Effector memory CD4-positive, alpha-beta T cell (primary cell): ENCODE measurements at places on chromosomes 5 and 9.

DNA sequence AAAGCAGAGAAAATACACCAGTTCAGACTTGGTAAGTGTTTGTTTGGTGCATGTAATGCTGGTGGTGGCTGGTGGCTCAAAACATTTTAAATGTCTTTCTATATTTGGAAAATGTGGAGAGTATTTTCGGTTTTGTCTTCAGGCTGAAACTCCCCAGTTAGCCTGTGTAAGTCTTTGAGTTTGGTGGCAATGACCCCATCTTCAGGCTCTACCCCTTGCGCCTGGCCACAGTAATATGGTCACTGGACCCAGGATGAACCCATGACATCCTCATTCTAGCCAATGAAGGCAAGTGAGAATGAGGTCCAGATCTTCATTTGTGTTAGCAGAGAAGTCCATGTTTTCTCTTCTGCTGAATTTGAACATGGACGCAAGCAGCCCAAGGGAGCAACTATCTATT, 422.6 kb downstream of the BRINP1 start:
- no peak for DNase-seq

- DNase-seq, result no peak
These were observed 61.8 kb downstream of the SMIM15 start for GRCh38 chr5:61100437-61100836.

DNA sequence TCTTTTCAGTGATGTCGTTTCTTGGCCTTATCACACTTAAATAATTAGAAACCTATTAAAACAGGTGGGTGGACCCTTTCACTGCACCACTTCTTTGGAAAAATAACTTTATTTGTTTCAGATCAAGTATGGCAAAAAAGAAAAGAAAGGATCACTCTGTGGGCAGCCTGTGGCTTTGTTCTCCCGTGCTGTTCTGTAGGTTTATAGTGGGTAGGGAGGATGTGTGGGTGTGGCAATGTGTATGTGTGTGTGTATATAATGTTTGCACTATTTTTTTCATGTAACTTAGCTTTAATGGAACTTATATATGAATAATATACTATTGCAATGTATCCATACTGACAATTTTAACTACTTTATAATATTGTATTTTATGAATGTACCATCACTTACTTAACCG, 85.9 kb downstream of the ACTBL2 start:
- no peak for DNase-seq

DNA sequence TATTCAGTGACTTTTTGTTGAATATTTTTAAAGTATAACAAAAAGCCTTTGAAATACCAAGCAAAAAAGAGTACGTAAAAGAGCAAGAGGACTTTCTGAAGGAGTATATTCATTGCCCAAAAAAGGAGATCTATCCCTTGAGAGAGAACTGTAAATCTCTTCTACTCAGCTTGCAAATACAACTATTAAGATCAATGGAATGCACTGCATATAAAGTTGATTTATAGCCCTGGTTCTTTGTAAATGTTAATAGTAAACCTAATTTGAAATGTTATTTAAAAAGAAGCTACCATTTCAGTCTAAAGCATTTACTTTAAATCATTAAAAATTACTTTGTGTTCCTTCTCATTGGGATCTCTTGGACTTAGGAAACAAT, 168.1 kb downstream of the PDE4D start:
- DNase-seq, result no peak

GRCh38 chr5:33232731-33233505, 207.8 kb upstream of the TARS1 start:
- no peak for DNase-seq

- peak; percentile 58 for DNase-seq
These were observed 780 bp downstream of the RNU6ATAC start for GRCh38 chr9:134163371-134164196.

- no peak for DNase-seq
These were observed 56.7 kb upstream of the RAD23B start for GRCh38 chr9:107226421-107226820.

DNA sequence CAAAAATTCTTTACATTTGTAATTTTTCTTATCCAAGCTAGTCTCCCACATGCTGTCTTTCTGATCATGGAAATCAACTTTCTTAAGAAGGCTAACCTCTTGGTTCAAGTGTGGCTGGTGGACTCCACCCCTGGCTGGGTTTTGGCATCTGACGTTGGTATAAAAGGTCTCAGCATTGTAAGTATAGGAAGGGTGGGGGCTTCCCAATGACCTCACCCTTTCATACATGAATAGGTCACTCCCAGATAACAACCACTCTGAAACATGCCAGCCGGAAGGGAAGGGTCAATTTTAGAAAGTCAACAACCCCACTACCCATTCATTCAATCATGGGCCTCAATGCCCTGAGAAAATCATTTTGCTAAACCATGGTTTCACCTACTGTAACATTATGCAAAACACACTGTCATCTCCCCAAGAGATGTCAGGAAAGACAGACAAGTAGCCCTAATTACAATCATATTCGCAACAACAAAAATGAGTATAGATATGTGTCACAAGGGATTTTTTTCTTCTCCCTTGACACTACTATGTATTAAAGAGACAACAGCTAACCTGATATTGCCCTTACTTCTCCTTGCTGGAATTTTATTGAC, 31.9 kb upstream of the PCSK5 start:
- DNase-seq, result no peak

DNA sequence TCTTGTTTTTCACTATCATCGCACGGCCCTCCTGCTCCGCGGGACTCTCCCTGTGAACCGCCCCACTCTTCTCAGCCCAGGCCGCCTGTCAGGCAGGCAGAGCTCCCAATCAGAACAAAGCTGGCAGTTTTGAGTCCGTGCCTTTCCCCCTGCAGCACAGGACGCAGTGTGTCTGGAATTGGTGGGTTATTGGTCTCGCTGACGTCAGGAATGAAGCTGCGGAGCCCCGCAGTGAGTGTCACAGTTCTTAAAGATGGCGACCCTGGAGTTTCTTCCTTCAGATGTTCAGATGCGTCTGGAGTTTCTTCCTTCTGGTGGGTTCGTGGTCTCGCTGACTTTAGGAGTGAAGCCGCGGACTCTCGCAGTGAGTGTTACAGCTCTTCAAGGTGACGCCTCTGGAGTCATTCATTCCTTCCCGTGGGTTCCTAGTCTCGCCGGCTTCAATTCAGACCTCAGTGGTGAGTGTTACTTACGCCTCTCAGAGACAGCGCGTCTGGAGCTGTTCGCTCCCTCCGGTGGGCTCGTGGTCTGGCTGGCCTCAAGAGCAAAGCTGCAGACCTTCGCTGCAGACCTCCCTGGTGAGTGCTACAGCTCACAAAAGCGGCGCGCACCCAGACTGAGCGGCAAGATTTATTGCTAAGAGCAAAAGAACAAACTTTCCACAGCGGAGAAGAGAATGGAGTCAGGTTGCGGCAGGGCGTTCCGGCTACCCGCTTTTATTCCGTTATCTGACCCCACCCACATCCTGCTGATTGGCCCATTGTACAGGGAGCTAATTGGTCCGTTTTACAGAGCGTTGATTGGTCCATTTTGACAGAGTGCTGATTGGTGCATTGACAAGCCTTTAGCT, 7.4 kb downstream of the ZDHHC11B start:
- DNase-seq, result no peak

DNA sequence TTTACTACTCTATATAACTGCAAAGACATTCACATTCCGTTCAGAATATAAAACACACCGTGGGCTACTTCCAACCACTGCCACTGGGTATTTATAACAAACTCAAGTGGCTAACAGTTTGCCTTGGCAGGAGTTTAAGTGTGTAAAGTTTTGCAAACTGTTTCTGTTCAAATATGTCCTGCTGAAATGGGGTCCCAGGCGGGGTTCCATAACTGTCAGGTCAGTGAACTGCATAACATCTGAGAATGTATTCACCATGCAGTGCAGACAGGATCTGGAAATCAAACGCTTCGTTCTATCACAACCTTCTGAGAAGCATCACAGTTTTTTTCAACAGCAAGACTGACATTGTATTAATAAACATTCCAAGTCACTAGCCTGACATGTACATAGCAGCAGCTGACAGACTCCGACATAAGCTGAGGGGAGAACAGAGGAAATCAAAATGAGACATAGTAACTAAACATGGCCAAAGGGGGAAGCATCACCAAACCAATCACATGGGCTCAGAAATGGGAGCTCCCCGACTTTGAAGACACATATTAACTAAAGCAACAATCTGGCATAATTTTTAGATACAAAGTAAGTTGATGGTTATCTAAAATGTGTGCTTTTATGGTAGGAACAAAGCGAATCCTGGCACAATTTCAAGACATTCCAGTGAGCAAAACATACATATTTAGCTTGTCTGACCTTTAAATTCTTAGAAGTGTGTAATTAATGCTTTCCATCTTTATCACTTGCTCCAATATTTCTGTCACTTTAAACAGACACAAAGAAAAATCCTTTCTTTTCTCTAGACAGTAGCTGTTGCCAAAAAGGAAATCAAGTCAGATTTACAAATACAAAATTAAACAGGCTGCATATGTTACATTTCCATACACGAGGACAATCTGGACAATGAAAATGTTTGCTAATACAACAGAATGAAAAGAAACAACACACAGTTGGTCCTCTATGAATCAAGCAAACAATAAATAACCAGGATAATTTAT, 156.8 kb downstream of the MAPKAP1 start:
- DNase-seq, result no peak

- DNase-seq, result no peak
These were observed 16.2 kb downstream of the UHRF2 start for GRCh38 chr9:6428940-6429889.

DNA sequence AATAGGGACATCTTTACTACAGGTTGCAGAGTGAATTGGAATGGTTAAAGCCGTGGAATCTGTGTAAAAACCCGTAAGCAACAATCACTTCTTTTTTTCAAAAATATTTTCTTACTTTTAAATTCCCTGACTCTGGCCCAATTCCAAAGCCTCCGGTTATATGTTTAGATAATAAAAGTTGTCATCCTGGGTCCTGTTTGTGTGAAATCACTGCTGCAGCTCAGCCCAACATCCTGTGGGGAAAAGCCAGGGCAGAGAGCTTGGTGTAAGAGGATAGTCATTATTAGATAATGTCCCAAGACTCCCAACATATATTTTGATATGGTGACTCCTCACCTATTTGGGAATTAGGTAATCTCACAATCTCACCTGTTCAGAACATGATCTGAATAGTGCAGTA, 586.0 kb upstream of the BRINP1 start:
- DNase-seq, result no peak

- DNase-seq, result no peak
These were observed 561.9 kb downstream of the CDK5RAP2 start for GRCh38 chr9:120018037-120018436.

GRCh38 chr5:43315263-43315662, 2.1 kb upstream of the HMGCS1 start:
- no peak for DNase-seq
